ENCODE measurements at places on chromosomes 11 and 22. TPM values are rescaled to one million over a fixed set of nuclear protein-coding genes. Genes with fewer than 3 reads are reported as not detected.

DNA sequence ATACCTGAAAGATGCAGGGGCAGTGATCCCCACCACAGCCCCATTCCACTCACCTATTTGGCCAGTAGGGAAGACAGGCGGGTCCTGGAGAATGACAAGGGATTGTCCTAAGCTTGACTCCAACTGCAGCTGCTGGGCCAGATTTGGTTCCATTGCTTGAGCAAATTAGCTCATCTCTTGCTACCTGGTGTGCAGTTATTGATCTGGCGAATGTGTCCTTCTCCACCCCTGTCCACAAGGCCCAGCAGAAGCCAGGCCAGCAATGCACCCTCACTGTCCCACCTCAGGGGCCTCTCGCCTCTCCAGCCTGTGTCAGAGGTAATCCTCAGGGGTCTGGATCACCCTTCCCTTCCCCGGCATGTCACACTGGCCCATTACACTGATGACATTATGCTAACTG is 23.3 kb downstream of the TSPAN32 start:
- no peaks in the 10 kb centered on the region for H3K4me1 ChIP-seq
- H3K27ac ChIP-seq: no peak overlapping the region
- no peaks in the 10 kb centered on the region for H3K27me3 ChIP-seq
- H3K4me3 ChIP-seq: no peak overlapping the region

DNA sequence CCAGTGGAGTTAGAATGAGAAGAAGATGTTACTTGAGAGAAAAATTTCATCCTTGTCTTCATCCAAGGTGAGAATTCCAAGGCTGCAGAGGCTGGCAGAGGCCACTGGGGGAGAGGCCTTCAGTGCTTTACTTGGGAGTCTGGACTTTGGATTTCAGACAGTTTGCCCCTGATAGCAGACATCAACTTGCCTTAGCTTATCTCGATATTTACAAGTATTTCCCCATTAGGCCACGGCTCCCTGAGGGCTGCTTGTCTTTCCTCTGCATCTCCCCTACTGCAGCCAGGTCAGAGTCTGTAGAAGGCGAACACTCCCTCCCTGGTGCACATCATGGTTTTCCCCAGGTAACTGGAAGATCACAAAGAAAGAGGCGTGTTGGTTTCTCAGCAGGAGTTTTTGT is 29.9 kb upstream of the BSX start:
- no peak for DNase-seq
- H3K4me1 ChIP-seq: no peaks in the 10 kb centered on the region
- no peak overlapping the region for H3K27ac ChIP-seq
- no peak overlapping the region for H3K4me3 ChIP-seq
- H3K27me3 ChIP-seq: no peaks in the 10 kb centered on the region

The CCDC157 gene
- 2.4 TPM for total RNA-seq

- H3K27ac ChIP-seq: no peak overlapping the region
- H3K27me3 ChIP-seq: no peaks in the 10 kb centered on the region
- DNase-seq: no peak
- no peaks in the 10 kb centered on the region for H3K4me1 ChIP-seq
- no peak overlapping the region for H3K4me3 ChIP-seq
- H3K36me3 ChIP-seq: no peaks in the 10 kb centered on the region
These were observed 17.4 kb upstream of the LRRC55 start for GRCh38 chr11:57164317-57164716.

DNA sequence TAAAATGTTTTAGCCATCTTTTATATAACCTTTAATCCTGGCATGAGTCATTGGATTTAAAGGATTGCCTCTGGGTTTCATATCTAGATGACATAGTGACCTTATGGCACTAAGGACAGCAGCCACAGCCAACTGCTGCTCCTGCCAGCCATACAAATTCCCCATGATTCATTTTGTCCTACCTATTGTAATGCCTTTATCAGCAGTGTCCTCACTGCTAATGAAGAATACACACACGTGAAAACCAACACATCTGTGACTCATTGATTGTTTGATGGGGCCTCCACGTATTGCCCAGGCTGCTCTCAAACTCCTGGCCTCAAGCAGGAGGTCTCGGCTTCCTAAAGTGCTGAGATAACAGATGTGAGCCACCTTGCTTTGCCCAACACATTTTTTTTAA is 1.8 kb downstream of the LDHAL6A start:
- no peak overlapping the region for H3K27ac ChIP-seq
- H3K4me1 ChIP-seq: no peaks in the 10 kb centered on the region
- no peaks in the 10 kb centered on the region for H3K36me3 ChIP-seq
- H3K27me3 ChIP-seq: no peaks in the 10 kb centered on the region

The OR52N4 gene
- 0.78 TPM for total RNA-seq

DNA sequence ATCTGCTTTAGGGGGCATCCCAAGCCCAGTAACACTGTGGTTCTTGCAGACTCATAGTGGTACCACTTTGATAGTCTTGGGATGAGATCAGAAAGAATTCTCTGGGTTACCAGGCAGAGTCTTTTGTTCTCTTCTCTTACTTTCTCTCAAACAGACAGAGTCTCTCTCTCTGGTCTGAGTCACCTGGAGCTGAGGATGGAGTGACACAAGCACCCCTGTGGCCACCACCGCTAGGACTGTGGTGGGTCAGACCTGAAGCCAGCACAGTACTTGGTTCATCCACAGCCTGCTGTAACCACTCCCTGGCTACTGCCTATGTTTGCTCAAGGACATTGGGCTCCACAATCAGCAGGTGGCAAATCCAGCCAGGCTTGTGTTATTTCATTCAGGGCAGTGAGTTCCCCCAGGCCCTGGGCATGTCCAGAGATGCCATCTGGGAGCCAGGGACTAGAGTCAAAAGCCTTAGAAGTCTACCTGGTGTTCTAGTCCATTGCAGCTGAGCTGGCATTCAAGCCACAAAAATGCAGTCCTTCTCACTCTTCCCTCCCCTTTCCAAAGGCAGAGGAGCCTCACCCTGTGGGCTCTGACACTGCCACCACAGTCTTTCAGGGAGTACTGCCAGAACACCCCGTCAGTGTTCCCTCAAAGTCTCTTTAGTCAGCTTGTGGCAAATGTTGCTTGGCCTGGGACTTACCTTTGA is 29.9 kb downstream of the ENDOD1 start:
- no peak overlapping the region for H3K27ac ChIP-seq
- no peaks in the 10 kb centered on the region for H3K4me1 ChIP-seq
- no peaks in the 10 kb centered on the region for H3K27me3 ChIP-seq
- no peaks in the 10 kb centered on the region for H3K36me3 ChIP-seq
- H3K4me3 ChIP-seq: no peak overlapping the region

The DSCAML1 gene
- total RNA-seq: 2.2 TPM

Measured in aorta (tissue), 5 donors.